ENCODE measurements at places on chromosomes 13 and 19.
A peak's percentile ranks its signal among the peaks of the same experiment; 100 is the strongest.

DNA sequence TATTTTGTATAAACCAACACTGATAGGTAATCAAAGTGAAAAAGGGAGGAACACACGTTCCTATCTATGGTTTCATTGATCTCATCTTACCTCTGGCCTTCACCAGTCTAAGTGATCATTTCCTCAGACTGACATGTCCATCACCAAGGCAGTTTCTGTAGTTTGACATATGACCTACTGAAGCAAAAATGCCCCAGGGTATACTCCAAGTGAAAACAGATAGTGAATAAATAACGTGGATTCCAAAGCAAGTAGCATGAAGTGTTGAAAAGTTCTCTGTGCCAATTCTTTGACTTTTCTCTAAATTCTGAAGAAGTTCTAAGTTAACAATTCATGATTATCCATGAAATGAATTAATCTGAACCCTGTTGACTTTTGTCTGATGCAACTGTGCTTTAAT, 334.2 kb upstream of the SGCG start:
- H3K4me1 ChIP-seq = peaks cover 5% of the 10 kb centered on the region
- H3K4me3 ChIP-seq = no peak overlapping the region
- no peaks in the 10 kb centered on the region for H3K36me3 ChIP-seq
- DNase-seq = peak; percentile 47
- no peaks in the 10 kb centered on the region for H3K27me3 ChIP-seq

GRCh38 chr13:112215871-112216270, 148.9 kb downstream of the SOX1 start:
- H3K27me3 ChIP-seq = no peaks in the 10 kb centered on the region

- H3K4me3 ChIP-seq = no peak overlapping the region
- no peak overlapping the region for H3K27ac ChIP-seq
- no peaks in the 10 kb centered on the region for H3K36me3 ChIP-seq
- no peaks in the 10 kb centered on the region for H3K27me3 ChIP-seq
- no peaks in the 10 kb centered on the region for H3K4me1 ChIP-seq
Measured at GRCh38 chr13:48449656-48450055, 36.7 kb upstream of the LPAR6 start.

DNA sequence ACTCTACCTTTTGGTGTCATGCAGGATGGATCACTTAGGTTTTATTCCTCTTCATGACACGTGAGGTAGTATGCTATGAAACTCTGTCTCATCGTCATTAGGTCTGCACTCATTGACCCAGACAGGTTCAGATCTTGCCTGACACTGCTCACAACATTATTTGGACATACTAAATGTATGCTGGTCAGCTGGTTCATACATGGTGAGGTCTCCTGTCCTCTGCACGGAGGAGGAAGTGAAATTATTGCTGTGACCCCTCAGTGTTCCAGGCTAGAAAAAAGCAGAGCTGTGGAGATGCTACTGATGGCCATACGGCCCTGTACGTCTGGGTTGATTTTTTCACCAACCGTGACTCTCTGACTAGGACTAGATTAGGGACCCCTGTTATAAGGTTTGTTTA, 35.8 kb downstream of the LATS2 start:
- no peaks in the 10 kb centered on the region for H3K27me3 ChIP-seq
- H3K36me3 ChIP-seq = peaks cover 14% of the 10 kb centered on the region
- no peaks in the 10 kb centered on the region for H3K4me1 ChIP-seq
- H3K4me3 ChIP-seq = no peak overlapping the region

- peaks cover 7% of the 10 kb centered on the region for H3K4me1 ChIP-seq
- no peaks in the 10 kb centered on the region for H3K36me3 ChIP-seq
- no peaks in the 10 kb centered on the region for H3K27me3 ChIP-seq
- no peak for DNase-seq
- H3K4me3 ChIP-seq = no peak overlapping the region
Measured at GRCh38 chr13:33150126-33150525, 133.9 kb downstream of the KL start.

- peaks cover 4% of the 10 kb centered on the region for H3K4me1 ChIP-seq
- peaks cover 3% of the 10 kb centered on the region for H3K36me3 ChIP-seq
- no peaks in the 10 kb centered on the region for H3K27me3 ChIP-seq
- H3K27ac ChIP-seq = no peak overlapping the region
- DNase-seq = peak; percentile 59
Measured at GRCh38 chr19:29681422-29682235, 16.4 kb downstream of the PLEKHF1 start.

- H3K27me3 ChIP-seq = no peaks in the 10 kb centered on the region
- H3K4me1 ChIP-seq = peaks cover 8% of the 10 kb centered on the region
- DNase-seq = no peak
- no peak overlapping the region for H3K27ac ChIP-seq
- H3K4me3 ChIP-seq = no peak overlapping the region
Measured at GRCh38 chr19:14562660-14563589, 8.9 kb downstream of the NDUFB7 start.

- DNase-seq = no peak
- no peaks in the 10 kb centered on the region for H3K36me3 ChIP-seq
- H3K27ac ChIP-seq = no peak overlapping the region
- no peaks in the 10 kb centered on the region for H3K27me3 ChIP-seq
- no peak overlapping the region for H3K4me3 ChIP-seq
Measured at GRCh38 chr13:104975272-104975671, 1560.2 kb downstream of the EFNB2 start.

- no peaks in the 10 kb centered on the region for H3K36me3 ChIP-seq
- no peaks in the 10 kb centered on the region for H3K27me3 ChIP-seq
- no peak for DNase-seq
- H3K27ac ChIP-seq = no peak overlapping the region
Measured at GRCh38 chr13:80141123-80141849, 199.6 kb downstream of the SPRY2 start.

DNA sequence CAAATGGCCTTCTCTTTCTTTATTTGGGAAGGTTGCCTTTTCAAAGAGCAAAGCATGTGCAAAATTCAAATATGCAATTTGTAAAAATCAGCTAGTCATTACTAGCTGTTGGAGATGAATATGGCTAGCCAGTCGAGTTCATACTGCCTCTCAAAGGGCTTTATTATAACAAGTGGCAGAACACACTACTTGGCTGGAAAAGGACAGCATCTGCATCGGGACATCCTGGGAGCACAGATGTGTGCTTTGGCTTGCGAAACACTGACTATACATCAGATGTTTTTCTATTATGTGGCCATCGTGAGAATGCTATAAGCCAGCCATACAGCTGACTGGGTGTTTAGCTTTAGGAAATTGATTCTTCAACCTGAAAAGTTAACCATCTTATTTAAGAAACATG, 424.2 kb downstream of the KCTD12 start:
- no peaks in the 10 kb centered on the region for H3K27me3 ChIP-seq
- H3K36me3 ChIP-seq = no peaks in the 10 kb centered on the region
- H3K4me1 ChIP-seq = no peaks in the 10 kb centered on the region
- H3K27ac ChIP-seq = no peak overlapping the region
- no peak overlapping the region for H3K4me3 ChIP-seq

DNA sequence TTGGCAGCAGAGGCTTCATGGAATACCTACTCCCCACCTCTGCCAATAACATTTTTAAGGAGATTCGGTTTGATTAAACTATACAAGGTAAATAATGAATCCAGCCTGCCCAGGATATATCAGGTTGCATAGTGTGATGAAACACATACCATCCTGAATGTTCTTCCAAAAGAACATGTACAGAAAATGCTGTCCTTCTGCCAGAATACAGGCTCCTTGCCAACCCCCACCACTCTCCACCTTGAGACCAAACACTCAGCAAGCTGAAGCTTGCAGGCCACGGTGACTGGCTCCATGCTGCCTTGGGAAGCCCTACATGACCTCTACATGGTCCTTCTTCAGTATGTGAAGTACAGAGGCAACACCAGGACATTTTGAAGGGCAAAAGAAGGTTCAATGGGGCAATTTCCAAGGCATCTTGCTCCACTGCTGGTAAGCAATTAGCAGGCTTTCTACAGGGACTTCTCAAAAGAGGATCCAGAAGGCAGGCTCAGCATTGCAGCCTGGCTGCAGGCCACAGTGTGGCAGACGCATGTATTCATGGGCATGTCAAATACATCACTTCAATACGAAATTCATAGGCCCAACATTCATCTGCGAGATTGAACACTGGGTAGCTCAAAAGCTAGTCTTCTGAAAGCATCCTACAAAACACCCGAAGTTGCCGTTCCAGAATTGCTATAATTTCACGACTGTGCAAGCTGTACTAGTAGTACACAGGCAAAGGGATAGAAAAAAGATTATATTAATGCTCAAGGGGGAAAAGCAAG, 62.4 kb upstream of the SERP2 start:
- no peak overlapping the region for H3K27ac ChIP-seq
- peaks cover 7% of the 10 kb centered on the region for H3K4me1 ChIP-seq
- H3K4me3 ChIP-seq = no peak overlapping the region
- no peaks in the 10 kb centered on the region for H3K36me3 ChIP-seq
- no peak for DNase-seq

- no peaks in the 10 kb centered on the region for H3K27me3 ChIP-seq
- no peak for DNase-seq
- no peaks in the 10 kb centered on the region for H3K36me3 ChIP-seq
- no peaks in the 10 kb centered on the region for H3K4me1 ChIP-seq
- no peak overlapping the region for H3K27ac ChIP-seq
Measured at GRCh38 chr13:59743195-59743594, 420.5 kb downstream of the DIAPH3 start.

- H3K4me1 ChIP-seq = no peaks in the 10 kb centered on the region
- peak; percentile 23 for DNase-seq
- no peaks in the 10 kb centered on the region for H3K27me3 ChIP-seq
- H3K36me3 ChIP-seq = no peaks in the 10 kb centered on the region
- H3K4me3 ChIP-seq = no peak overlapping the region
Measured at GRCh38 chr13:102461302-102461701, 59.5 kb upstream of the FGF14 start.

GRCh38 chr13:38685974-38686576, 802 bp upstream of the FREM2 start:
- peak overlapping the region; percentile 94 for H3K27ac ChIP-seq
- H3K4me1 ChIP-seq = peaks cover 19% of the 10 kb centered on the region
- peak; percentile 92 for DNase-seq
- H3K27me3 ChIP-seq = no peaks in the 10 kb centered on the region

DNA sequence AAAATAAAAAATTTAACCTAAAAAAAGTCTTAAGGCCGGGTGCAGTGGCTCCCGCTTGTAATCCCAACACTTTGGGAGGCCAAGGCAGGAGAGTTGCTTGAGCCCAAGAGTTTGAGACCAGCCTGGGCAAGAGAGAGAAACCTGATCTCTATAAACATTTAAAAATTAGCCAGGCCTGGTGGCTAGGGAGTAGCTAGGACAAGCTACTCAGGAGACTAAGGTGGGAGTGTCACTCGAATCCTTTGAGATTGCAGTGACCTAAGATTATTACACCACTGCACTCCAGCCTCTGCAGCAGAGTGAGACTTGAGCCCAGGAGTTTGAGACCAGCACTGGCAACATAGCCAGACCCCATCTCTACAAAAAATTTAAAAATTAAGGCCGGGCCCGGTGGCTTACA, 1.1 kb downstream of the CCDC97 start:
- no peak overlapping the region for H3K27ac ChIP-seq
- peaks cover 39% of the 10 kb centered on the region for H3K36me3 ChIP-seq
- no peaks in the 10 kb centered on the region for H3K27me3 ChIP-seq
- H3K4me1 ChIP-seq = peaks cover 5% of the 10 kb centered on the region
- H3K4me3 ChIP-seq = no peak overlapping the region
- DNase-seq = no peak

DNA sequence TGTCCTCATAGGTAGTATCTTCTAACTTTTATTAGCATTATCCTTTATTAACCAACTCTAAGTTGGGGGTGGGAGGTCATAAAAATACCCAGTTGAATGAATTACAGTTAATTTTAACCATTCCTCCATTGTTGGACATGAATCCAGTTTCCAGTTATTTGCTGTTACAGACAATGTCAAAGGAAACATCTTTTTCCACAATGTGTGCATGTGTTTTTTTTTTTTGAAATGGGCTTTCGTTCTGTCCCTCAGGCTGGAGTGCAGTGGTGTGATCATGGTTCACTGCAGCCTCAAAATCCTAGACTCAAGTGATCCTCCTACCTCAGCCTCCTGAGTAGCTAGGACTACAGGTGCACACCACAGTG, 32.0 kb downstream of the KLF5 start:
- H3K27ac ChIP-seq = peak overlapping the region; percentile 64
- no peak overlapping the region for H3K4me3 ChIP-seq
- DNase-seq = no peak
- H3K36me3 ChIP-seq = peaks cover 2% of the 10 kb centered on the region
- peaks cover 7% of the 10 kb centered on the region for H3K4me1 ChIP-seq
- no peaks in the 10 kb centered on the region for H3K27me3 ChIP-seq

DNA sequence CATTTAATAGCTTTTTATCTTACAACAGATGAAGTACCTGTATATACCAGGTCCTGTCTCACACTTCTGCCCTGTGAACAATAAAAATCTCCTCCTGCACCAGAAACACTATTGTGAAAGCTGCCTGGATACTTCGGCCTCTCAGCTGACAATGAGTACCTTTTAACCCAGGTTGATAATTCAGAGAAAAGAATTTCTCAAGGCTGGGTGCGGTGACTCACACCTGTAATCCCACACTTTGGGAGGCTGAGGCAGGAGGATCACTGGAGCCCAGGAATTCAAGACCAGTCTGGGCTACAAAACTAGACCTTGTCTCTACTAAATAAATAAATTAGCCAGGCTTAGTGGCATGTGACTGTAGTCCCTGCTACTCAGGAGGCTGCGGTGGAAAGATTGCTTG, 65.3 kb upstream of the TM9SF2 start:
- DNase-seq = no peak
- H3K27ac ChIP-seq = no peak overlapping the region
- H3K4me3 ChIP-seq = no peak overlapping the region

- H3K36me3 ChIP-seq = no peaks in the 10 kb centered on the region
- no peak for DNase-seq
- no peaks in the 10 kb centered on the region for H3K4me1 ChIP-seq
Measured at GRCh38 chr19:41945135-41945766, 13.9 kb downstream of the RABAC1 start.

DNA sequence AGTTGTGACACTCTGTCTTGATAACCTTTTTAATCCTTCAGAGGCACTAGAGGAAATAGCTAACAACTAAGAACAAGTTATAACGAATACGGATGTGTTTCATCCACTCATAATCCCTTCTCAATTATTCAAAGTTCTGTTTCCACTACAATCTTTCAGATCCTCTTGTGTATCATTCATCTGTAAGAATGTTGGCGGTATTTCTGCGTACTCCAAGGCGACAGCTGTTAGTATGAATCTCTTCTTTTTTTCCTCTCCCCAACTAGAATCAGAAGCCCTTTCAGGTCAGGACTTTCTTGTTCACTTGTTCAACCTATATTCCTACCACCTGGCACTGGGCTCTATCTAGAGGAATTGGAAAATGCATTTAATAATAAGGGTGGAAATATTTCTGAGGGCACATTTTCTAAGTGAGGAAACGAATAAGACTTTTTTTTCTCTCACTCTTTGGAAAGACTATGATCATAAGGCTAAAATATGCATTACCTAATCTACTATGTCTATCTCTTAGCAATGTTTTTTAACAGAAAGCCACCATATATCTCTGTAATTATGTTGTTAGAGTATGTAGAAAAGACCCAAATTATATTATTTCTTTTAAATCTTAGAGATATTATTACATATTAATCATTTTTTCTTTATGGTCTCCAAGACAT, 492.9 kb downstream of the PCDH20 start:
- DNase-seq = no peak
- H3K36me3 ChIP-seq = no peaks in the 10 kb centered on the region
- no peaks in the 10 kb centered on the region for H3K27me3 ChIP-seq

Data from trophoblast cell (in vitro differentiated cells and primary cell).